ENCODE measurements at places on chromosomes 1 and 21.
A peak's percentile ranks its signal among the peaks of the same experiment; 100 is the strongest.

GRCh38 chr1:59738152-59738551 is 76.6 kb upstream of the HOOK1 start:
- DNase-seq, result no peak

- no peak for DNase-seq
These were observed 1.7 kb downstream of the ANKRD65 start for GRCh38 chr1:1419363-1419812.

GRCh38 chr1:185663332-185663731 is 70.9 kb upstream of the HMCN1 start:
- no peak for DNase-seq

- no peak for DNase-seq
These were observed 12.6 kb upstream of the PSMA5 start for GRCh38 chr1:109438798-109439297.

- no peak for DNase-seq
These were observed 3.1 kb downstream of the ENO1 start for GRCh38 chr1:8875216-8875861.

GRCh38 chr1:239772446-239772845 is 319.2 kb upstream of the FMN2 start:
- no peak for DNase-seq

DNA sequence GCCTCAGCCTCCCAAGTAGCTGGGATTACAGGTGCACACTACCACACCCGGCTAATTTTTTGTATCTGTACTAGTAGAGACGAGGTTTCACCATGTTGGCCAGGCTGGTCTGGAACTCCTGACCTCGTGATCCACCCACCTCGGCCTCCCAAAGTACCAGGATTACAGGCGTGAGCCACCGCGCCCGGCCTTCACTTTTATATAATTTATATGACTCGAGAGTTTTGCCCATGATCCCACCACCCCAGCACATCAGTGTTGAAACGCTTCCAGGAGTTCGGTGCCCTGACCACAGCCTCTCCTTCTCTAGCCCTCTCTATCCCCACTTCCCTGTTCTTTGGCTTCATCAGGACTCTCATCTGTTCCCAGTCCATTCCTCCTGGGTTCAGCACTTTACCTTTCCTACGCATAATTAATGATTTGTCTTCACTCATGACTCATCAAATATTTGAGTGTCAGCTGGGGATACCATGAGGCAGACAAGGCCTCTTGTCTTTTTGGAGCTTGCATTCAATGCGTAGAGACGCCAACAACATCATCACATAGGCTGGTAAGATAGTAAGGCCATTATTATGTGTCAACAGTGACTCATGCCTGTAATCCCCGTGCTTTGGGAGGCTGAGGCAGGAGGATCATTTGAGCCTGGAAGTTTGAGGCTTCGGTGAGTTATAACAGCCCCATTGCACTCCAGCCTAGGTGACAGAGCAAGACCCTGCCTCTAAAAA is 1.4 kb downstream of the PMF1 start:
- DNase-seq, result no peak

- DNase-seq, result no peak
These were observed 4.0 kb downstream of the RNF207 start for GRCh38 chr1:6209661-6210580.

GRCh38 chr1:193070942-193071341 is 11.5 kb downstream of the RO60 start:
- DNase-seq, result peak; percentile 40

- DNase-seq, result no peak
These were observed 209.5 kb upstream of the C1orf174 start for GRCh38 chr1:4109628-4109940.

- no peak for DNase-seq
These were observed 125.2 kb downstream of the MAST2 start for GRCh38 chr1:45928486-45929205.

GRCh38 chr1:36268981-36269380 is 37.2 kb upstream of the SH3D21 start:
- no peak for DNase-seq

- DNase-seq, result no peak
These were observed 50.3 kb downstream of the B3GALT5 start for GRCh38 chr21:39663066-39663465.

DNA sequence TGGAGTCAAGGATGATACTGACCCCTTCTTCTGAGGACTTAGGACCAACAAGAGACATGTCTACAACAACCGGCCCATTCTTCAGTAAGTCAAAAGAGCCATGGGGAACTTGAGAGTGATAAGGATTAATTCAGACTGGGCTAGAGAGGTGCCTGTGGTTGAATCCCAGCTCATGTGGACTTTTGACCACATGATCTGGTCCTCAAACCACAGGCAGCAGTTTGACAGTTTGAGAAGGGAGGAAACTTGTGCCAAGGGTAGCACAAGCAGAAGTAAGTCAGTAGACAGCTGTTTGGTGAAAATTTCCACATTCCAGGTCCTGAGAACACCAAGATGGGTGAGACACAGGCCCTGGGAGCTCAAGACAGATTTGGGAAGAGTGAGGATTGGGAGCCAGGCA is 19.8 kb downstream of the SH3BP5L start:
- DNase-seq, result no peak

- no peak for DNase-seq
These were observed at the start of gene TMEM54 for GRCh38 chr1:32900956-32901822. TSS of gene TMEM54 (minus strand) at chr1:32901389. CDS start at chr1:32901238, 151 bp downstream.

- no peak for DNase-seq
These were observed 332.7 kb upstream of the SNX7 start for GRCh38 chr1:98328855-98329254.

DNA sequence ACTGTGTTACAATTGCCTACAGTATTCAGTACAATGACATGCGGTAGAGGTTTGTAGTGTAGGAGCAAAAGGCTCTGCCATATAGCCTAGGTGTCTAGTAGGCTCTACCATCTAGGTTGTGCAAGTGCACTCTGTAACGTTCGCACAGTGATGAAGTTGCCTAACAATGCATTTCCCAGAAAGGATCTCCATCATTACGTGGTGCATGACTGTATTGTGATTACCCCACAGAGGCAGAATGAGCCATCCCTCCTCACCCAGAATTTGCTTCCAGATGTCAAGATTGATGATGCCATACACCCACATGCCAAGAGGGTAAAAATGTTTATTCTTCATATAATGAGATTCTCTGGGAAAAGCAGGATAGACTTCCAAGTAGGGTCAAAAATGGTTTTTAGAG is 199.3 kb upstream of the CTTNBP2NL start:
- DNase-seq, result no peak

DNA sequence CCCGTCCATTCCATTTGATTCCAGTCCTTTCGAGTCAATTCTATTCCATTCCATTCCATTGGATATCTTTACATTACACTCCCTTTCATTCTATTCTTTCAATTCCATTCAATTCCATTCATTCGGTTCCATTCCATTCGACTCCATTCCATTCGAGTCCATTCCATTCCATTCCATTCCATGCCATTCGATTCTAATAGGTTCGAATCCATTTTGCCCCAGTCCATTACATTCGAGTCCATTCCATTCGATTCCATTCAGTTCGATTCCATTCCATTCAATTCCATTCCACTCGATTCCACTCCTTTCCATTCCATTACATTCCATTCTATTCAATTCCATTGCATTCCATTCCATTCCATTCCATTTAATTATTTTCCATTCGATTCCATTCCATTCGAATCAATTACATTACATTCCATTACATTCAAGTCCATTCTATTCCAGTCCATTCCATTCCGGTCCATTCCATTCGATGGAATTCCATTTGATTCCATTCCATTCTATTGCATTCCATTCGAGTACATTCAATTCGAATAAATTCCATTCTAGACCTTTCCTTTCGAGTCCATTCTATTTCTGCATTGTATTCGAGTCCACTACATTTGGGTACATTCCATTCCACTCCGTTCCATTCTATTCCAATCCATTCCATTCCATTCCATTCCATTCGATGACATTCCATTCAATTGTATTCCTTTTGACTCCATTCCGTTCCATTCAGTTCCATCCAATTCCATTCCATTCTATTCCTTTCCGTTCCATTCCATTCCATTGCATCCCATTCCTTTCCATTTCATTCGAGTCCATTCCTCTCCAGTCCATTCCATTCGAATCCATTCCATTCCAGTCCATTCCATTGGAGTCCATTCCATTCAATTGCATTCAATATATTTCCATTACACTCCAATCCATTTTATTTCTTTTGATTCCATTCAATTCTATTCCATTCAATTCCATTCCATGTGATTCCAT is 2604.8 kb upstream of the TPTE start:
- DNase-seq, result no peak

- no peak for DNase-seq
These were observed 61.6 kb downstream of the HSF2BP start for GRCh38 chr21:43597540-43598250.

- DNase-seq, result no peak
These were observed 11.4 kb downstream of the SLC45A3 start for GRCh38 chr1:205668951-205669340.

DNA sequence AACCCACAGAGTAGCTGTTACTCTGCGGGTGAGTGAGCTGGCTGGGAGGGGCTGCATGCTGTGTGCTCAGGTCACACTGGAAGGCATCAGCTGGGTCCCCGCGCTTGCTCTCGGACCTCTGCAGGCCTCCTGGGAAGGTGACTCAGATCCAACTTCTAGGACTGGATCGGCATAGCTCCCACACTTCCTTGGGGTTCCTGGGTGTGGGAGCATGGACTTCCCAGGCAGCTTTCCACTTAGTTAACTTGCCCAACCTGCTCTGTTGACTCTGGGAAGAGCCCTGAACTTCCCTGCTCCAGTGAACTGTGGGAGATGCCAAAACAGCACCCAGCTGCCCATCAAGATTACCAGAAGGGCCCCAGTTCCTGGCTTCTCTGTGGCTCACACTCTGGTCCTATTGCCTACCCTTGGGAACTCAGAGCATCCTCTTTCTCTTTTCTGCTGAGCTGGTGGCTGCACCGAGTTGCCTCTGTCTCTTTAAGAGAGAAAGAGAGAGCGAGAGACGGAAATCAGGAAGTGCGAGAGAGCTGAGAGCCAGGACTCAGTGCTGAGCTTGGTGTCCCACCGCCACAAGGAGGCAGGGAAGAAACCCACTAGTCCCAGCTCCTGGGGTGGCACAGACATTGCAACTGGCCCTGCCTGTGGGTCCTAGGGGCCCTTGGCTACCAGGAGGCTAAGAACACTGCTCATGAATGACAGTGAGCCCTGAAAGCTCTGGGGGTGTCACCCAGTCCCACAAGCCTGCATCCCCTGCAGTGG is at the start of gene IKBKE:
Gene IKBKE (plus strand): TSS at position 544 of the 759 bp plus-strand sequence. CDS start 2,752 bp downstream, outside the sequence.
- no peak for DNase-seq

- no peak for DNase-seq
These were observed 81.2 kb upstream of the EFHD2 start for GRCh38 chr1:15328351-15329103.

- DNase-seq, result no peak
These were observed 5.3 kb downstream of the AKNAD1 start for GRCh38 chr1:108851567-108851966.

DNA sequence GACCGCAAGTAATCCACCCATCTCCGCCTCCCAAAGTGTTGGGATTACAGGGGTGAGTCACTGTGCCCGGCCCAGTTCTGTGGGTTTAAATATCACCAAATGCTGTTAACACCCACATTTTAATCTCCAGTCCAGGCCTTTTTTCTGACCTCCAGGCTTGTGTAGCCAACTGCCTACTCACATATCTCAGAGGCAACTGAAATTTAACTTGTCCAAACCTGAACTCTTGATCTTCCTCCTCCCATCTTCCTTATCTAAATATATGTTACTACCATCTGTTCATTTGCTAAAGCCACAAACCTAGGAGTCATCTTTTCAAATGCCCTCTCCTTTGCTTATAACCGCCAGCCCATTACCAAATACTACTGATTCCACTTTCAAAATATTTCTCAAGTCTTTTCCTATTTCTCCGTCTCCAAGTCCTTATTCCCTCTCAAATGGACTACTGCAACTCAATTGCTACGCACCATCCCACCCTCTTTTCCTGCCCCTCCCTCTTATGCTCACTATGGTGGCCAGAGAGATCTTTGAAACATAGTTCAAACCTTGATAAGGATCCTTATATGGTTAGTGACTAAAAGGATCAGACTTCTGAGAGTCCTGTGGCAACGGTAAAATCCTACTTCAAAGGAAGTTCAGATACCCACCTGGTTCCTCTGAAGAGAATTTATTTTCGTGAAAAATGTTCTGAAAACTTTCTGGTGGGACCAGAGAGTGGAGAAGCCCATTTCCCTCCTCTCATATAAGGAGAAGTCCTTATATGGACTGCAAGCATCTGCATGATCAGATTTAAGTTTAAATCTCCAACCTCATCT is 78.5 kb upstream of the CDC42BPA start:
- peak; percentile 47 for DNase-seq

DNA sequence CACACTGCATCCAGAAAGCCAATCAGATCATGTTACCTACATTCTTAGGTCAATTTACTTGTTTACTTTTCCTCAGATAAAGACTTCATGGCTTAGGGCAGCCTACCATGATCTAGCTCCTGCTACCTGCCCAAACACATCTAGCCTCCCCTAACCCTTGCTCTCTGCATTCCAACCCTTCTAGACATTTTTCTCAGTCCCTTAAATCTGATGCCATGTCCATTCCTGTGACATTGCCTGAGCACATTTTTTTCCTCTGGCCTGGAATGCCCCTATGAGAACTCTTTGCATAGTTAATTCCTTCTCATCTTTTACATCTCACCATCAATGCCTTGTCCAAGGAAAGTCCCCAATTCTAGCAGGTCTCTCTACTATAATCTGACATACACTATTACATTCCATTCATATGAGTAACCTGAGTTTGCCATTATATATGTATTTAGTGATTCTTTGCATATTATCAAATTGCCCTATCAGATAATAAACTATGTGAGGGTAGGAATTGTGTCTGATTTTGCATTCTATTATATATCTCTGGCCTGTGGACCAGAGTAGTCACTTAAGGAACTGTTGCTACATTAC is 166.9 kb downstream of the COL11A1 start:
- DNase-seq, result no peak

DNA sequence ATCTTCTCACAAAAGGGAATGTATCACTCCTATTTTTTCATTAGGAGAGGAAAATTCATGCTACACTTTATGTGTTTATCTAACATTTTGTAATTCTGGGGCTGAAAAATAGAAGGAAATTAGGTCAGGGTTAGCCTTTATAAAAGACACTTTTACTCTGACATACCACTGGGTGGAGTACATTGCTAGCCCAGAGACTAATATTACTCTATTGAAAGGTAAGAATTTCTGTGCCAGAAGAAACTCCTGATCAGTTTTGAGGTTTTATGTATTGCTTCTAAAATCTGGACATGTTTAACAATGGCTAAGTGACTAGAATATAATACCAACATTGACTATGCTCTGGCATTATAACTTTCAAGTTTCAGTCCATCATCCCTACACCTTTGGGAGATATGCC is 724.6 kb downstream of the USP25 start:
- DNase-seq, result no peak
